Activated CD4-positive, alpha-beta T cell treated with anti-CD3 and anti-CD28 coated beads, Interleukin-2, amount 10 ng/mL, durations not matched to agents 24 days and 14 days (primary cell): ENCODE measurements at places on chromosomes 7 and 10. TPM values are rescaled to one million over a fixed set of nuclear protein-coding genes. Genes with fewer than 3 reads are reported as not detected.
A peak's percentile ranks its signal among the peaks of the same experiment; 100 is the strongest.

- peaks cover 32% of the 10 kb centered on the region for H3K27me3 ChIP-seq
- H3K27ac ChIP-seq = no peak overlapping the region
- peak; percentile 91 for DNase-seq
- no peak overlapping the region for H3K4me3 ChIP-seq
These were observed 21.3 kb downstream of the TMEM176B start for GRCh38 chr7:150778738-150779301.

DNA sequence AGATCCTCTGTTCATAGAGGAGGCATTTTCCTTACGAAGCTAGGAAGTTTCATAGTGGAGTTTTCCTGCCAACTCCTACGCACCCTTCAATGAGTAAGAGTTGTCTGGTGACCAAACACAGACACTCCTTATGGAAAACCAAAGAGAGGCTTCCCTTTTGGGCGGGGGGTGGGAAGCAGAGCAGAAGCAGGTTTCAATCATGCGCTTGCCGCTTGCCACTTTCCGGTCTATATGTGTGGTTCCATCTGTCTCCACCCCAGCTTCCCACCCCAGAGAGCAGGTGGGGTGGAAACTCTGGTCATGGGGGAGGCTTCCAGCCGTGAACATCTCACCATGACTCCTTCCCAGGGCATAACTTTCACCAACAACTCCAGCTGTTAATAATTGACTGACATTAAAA, 68.8 kb upstream of the GRB10 start:
- DNase-seq = no peak
- peaks cover 7% of the 10 kb centered on the region for H3K27me3 ChIP-seq
- no peak overlapping the region for H3K4me3 ChIP-seq
- H3K4me1 ChIP-seq = no peaks in the 10 kb centered on the region

- no peaks in the 10 kb centered on the region for H3K27me3 ChIP-seq
- peaks cover 9% of the 10 kb centered on the region for H3K4me1 ChIP-seq
- H3K4me3 ChIP-seq = no peak overlapping the region
- no peak for DNase-seq
These were observed 84.1 kb downstream of the GNAI1 start for GRCh38 chr7:80218723-80219122.

- H3K27ac ChIP-seq = no peak overlapping the region
- no peaks in the 10 kb centered on the region for H3K27me3 ChIP-seq
- no peak overlapping the region for H3K4me3 ChIP-seq
- H3K36me3 ChIP-seq = peaks cover 18% of the 10 kb centered on the region
- DNase-seq = no peak
These were observed 53.2 kb downstream of the PANK1 start for GRCh38 chr10:89591796-89592271.

Gene OPALIN
- not detected in 2 replicates for total RNA-seq
